ENCODE measurements at places on chromosomes 16 and 17.

- DNase-seq, result no peak
Measured at GRCh38 chr16:52567193-52567592, 20.2 kb upstream of the TOX3 start.

GRCh38 chr16:51343411-51343810 is 192.3 kb upstream of the SALL1 start:
- DNase-seq, result no peak

DNA sequence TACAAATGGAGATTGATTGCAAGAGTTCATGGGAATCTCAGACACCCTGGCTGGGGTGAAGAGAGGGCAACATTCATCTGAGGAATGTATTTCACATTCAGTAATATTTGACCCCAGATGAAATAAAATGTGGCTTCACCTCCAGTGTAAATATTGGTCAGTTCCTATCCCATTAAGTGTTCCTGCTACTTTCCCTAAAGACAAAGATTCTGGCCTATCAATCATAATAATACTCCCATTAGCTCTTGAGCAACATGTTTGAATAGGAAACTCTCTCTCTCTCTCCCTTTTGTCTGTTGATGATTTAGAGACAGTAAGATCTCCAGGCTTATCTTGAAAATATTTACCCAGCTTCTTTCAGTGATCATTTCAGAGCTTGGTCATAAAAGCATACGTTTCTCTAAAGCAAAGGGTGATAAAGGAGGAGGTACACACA is 70.1 kb downstream of the KCNJ2 start:
- no peak for DNase-seq

DNA sequence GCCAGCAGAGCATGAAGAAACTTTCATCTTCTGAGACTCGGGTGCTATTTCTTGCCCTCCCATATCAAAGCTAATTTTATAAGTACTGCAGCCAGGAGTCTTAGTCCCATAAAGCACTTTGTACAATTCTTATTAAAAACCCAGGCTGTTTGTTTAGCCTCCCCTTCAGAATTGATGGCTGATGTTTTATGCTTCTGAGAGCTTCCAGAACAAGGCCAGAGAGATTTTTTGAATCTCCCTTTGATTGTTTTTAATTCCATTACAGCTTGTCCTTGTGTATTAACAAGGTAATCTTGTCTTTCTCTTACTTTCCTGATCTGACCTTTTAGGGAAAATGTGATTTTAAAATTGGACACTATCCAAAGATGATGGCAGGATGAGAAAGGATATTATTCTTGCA is 16.3 kb downstream of the COQ7 start:
- DNase-seq, result no peak

- no peak for DNase-seq
Measured at GRCh38 chr16:71852158-71852557, 6.4 kb downstream of the ATXN1L start.

DNA sequence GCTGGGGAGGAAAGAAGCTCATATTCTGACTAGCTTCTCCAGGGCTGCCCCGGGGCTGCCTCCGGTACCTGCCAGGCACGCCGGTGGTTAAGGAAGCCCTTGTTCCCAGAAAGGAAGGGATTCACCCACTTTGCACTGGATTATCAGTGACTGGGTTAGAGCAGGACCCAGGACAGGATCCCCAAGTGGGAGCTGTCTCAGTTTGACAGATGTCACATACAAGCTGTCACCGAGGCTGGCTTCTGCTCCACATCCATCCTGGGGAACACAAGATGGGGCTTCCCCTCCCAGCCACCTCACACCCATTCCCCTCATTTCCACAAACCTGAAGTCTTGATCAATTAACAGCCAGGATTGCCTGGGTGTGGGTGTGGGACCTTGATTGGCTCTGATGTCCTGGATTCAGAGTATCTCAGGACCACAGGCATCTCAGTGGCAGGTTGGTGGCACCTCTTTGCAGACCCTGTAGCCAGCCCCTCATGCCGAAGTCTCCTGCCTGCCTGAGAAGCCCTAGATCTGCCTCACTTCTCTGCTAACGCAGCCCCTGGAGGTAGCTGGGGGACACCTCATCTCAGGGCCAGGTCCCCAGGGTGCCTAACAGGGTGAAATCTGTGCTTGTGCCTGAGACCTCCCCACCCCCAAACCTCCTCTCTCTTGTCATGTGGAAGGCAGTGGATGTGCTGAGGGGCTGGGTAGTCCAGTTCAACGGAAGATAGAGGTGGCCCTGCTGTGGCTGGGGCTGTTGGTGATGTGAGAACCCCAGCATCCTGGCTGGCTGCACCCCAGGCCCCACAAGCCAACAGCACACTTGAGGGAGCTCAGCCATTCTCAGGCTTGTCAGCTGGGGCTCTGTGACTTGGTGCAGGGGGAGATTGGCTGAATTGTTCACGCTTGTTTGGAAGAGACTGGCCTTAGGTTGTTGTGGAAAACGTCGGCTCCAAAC is 1.4 kb downstream of the CACNG5 start:
- no peak for DNase-seq
